Mucosa of descending colon (tissue), 3 donors: ENCODE measurements at places on chromosomes 6 and 20. TPM values are rescaled to one million over a fixed set of nuclear protein-coding genes. Genes with fewer than 3 reads are reported as not detected.

The VSX1 gene
- 0.22 TPM for total RNA-seq

The SLC17A1 gene
- not detected for total RNA-seq

The TMEM200A gene
- 8.6 TPM for total RNA-seq

The C6orf58 gene
- not detected for total RNA-seq

The PNLDC1 gene
- not detected for total RNA-seq

The HDGFL1 gene
- total RNA-seq = not detected

The PRDM13 gene
- total RNA-seq = not detected

DNA sequence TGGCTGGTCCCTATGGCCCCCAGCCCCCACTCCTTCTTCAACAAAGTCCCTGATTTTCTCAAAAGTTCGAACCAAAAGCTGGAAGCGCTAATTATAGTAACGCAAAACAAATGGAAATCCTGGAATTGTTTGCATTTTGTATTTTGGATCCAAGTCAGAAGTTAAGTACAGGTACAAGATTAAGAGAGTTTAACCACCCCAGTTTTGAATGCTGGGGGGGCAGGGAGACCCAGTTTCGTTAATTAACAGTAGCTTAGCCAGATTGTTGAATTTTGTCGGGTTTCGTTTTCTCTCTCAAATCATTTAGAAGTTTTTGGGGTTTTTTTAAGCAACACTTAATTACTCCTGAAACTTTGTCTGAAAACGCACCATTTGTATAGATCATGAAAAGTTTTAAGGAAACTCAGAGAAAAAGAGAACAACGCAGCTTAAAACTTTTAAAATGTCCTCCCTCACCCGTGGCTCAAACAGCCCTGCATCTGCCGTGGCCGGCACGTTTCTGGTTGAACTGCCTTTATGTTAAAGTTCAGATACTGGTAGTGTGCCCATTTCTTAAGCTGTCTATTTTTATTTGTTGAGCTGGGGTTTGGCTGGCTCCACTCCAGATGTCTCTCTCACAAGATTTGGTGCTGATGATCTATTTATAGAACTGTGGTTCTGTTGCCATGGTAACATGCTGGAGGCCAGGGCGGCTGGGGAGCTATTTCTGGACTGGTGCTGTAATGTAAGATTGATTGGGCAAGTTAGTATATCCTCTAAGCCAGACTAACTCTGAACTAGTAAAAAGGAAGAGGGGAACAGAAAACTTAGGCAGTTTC is 55.0 kb downstream of the GNAS start:
- DNase-seq = peak; percentile 79

DNA sequence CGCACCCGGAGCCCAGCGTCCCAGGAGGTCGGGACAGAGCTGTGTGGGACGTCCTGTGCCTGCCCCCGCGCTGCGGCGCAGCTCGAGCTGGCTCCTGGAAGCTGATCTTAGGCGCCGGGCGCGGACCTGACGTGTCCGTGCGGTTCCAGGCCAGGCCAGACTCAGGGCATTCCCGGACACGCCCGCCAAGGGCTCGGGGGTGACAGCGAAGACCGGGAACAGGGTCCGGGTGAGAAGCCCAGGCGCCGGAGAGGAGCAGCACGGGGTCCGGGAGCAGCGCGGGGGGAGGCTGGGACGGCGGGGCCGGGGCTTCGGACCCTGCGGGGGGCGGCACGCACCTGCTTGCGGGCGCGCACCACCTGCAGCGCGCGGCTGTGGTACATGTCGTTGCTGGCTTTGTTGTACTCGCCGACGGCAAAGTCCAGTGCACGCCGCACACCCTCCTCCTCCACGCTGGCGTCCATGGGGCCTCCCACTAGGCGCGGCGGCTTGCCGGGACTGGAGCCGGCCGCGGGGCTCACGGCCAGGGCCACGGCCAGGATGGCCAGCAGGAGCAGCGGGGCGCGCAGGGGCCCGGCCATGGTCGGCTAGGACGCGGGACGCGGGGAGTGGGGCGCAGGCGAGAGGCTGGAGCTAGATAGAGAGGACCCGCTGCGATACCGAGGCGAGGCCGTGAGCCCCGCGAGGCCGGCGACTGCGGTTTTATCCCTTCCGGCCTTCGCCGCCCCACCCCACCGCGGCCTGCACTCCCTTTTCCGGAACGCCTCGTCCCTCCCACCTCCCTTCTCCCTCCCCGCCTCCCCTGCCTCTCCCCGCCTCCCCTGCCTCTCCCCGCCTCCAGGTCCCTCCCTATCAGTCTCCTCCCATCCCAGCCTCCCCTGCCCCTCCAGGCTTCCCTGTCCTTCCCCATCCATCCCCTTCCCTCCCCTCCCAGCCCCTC is at the start of gene CST3:
Gene CST3, minus strand, starts transcription at position 674 of the 940 bp plus-strand sequence. Its CDS starts 93 bp downstream, at position 581.
- DNase-seq = peak; percentile 93

DNA sequence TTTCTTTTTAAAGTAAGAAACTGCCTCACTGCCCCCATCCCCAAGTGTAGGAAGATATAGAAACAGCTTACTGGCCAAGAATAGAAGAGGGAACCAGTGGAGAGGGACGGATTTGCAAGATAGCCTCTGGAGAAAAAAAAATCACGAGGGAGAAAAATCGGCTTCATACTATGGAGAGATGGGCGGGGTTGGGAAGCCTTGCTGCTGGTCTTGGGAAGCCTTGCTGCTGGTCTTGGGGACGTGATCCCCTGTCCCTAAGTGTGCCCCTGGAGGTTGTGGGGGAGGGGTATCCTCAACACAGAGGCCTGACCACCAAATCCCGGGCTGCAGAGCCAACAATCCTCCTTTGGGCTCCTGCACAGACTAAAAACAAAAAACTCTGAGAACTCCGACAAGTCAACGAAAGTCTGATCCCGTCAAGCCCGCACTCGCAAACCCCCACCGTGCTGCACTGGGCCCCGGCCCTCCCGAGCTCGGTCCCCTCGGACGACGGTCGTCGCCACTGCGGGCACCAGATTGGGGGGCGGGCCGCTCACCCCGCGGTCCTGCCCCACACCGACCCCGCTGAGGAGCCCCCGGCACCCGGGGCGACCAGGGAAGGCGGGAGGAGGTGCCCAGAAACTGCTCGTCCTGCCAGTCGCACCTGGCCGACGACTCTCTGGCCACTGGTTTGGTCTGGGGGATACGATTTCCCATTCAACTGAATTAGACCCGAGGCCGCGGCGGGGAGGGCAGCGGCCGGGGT is 750 bp downstream of the MAP7 start:
- peak; percentile 59 for DNase-seq

DNA sequence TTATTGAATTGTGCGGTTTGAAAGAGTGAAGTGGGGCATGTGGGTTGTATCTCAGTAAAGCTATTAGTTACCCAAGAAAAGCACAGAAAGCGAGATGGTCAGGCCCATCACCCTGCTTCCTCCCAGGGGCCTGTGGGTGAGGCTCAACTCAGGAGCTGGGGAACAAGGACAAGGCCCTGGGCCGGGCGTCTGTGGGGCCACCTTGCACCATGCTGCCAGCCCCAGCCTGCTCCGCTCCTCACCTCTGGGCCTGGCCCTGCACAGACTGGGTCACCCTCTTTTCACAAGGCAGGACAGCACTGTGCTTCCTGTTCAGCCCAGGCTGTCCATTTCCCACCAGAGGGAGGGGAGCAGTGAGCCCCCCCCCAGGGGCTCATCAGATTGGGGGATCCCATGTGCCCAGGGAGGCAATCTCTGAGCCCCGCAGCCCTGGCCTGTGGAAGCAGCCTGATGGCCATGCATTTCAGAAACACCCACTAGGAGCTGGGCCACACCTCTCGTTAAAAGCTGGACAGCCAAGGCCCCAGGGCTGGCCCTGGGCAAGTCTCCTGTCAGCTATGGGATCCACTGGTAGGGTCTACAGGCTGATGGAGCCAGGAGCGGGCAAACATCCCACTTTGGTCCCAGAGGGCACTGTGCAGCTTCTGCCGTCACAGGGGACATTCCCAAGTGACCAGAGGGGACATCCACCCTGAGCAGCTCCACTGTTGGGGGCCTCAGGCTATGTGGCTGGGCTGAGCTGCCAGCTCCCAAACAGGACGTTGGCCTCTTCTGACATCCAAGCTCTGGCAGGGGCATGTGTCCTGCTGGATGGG is 55.9 kb downstream of the YTHDF1 start:
- DNase-seq = peak; percentile 21

DNA sequence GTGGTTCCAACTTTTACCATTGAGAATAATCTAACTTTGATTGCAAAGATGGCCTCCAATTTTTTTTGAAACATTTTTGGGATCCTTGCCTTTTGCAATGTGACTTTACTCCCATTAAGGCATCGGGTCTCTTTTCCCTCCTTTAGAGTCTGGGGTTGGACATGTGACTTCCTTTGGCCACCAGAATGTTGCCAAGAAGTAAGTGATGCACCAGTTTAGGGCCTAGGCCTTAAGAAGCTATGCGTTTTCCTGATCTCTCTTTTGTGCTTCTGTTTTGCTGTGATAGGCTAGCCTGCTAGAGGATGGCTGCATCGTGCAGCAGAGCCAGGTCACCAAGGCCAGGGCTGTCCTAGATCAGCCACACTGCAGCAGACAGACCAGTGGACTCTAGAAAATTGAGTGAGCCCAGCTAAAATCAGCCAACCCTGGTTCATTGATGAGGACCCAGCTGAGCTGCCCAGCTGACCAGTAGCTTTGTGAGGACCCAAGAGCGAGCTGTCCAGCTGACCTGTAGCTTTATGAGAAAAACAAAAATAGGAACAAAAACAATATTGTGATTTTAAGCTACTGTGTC is 594.0 kb upstream of the JAG1 start:
- no peak for DNase-seq

GRCh38 chr6:78611886-78612480 is 255.4 kb upstream of the IRAK1BP1 start:
- DNase-seq = no peak

GRCh38 chr6:37243816-37244370 is 13.7 kb upstream of the TBC1D22B start:
- DNase-seq = no peak

- DNase-seq = peak; percentile 74
These were observed 30.8 kb downstream of the SF3B5 start for GRCh38 chr6:144064402-144065212.

GRCh38 chr6:7479801-7480266 is 61.6 kb upstream of the DSP start:
- DNase-seq = peak; percentile 62

DNA sequence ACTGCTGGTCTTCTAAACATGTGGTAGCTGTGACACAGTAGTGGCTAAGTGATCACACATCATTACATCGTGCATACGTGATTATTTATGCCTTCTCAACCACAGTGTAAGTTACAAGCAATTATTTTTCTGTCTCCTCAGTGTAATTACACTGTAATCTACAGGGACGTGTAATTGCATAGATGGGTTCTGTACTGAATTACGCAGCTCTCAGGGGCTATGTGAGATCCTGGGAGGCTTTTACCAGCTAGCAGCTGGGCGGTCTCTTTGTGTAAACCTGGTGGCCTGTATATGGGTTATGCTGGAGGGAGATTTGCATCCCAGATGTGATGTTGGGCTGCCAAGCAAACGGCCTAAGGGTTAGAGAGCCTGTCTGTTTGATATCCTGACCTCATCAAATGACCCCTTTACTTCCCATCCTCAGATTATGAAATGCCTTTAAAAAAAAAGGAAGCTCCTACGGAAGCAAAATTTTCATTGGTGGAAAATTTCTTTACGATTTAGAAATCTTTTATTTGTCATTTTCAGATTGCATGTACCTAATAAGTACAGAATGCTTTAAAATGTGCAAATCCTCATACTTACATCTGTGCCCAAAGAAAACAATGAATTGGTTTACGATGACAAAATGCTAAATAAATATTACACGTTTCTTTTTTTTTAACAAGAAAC is 402.8 kb upstream of the JAG1 start:
- DNase-seq = no peak

DNA sequence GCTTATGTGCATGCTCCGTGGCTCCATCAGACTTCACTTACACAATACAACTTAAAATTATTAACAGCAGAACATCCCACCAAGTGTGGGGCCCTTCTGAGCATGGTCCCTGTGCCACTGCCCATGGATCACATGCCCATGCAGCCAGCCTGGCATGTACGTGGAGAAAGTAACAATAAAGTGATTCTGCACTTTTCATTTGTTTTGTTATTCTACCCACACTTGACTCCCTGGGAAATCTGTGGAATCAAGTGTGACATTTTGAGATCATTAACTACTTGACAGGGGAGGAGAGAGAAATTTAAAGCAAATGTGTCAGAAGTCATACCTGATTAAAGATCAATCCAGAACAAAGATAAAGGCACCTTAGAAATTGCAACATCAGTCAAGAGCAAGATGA is 112.0 kb downstream of the ISM1 start:
- DNase-seq = no peak

GRCh38 chr6:26087284-26088115 is at the start of gene HFE:
TSS of gene HFE (plus strand) at chr6:26087429. CDS start at chr6:26087441, 12 bp downstream.
- DNase-seq = peak; percentile 67

- DNase-seq = no peak
These were observed 1.5 kb upstream of the COL9A3 start for GRCh38 chr20:62815066-62815991.

GRCh38 chr6:20657274-20657800 is 123.1 kb downstream of the CDKAL1 start:
- DNase-seq = no peak

- no peak for DNase-seq
These were observed 13.3 kb downstream of the PREP start for GRCh38 chr6:105389543-105389942.

DNA sequence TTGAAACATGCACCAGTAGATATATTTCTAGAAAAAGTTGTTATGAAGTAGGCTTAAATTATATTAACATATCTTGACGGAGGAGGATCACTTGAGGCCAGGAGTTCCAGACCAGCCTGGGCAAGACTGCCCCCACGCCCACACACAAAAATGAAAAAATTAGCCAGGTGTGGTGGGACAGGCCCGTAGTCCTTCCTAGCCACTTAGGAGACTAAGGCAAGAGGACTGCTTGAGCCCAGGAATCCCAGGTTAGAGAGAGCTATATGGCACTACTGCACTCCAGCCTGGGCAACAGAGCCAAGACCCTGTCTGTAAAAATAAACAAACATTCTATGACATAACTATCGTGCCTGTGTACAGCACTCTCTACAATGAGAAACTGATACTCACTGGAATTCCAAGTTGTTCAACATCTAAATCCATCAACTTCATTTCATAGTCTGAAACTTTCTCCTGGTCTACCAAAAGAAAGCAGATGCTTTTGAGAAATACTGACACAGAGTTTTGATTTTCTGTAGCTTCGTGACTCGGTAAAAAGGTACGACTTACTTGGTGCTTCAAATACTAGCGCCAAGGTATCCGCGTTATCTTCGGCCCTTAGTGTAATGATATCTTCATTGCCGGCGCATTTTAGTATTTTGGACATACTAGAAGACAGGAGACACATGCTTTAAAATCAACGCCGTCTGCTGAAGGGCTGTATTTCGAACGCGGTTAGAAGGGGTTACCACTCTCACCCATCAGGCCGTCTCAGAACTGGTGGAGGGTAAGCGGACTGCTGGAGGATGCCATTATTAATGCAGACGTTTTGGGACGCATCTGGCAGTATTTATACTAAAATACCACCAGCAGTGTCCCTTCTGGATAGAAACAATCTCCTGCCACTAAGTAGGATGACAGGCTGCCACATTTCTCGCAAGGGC is 1.3 kb downstream of the PCNA start:
- DNase-seq = no peak
